ENCODE measurements at places on chromosomes 2 and 18. TPM values are rescaled to one million over a fixed set of nuclear protein-coding genes. Genes with fewer than 3 reads are reported as not detected.

DNA sequence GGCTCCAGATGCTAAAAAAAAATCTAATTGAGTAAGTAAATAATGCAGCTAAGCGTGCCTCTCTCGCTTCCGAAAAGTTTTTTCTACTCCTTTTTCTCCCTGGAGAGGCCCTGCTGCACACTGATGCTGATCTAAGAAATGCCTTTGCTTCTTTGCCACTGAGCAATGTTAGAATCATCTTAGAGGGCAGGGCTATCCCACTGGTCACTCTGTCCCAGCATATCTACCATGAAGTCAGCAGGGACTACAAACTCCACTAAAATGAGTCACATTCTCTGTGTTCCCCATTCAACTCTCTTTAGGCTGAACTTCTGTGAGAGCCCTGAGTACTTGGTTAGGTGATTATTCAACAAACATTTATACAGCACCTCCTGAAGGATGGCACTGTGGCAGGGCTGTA, 127.6 kb upstream of the LYPD1 start:
- DNase-seq, result no peak
- H3K27ac ChIP-seq, result no peak overlapping the region
- H3K27me3 ChIP-seq, result no peaks in the 10 kb centered on the region
- H3K36me3 ChIP-seq, result no peaks in the 10 kb centered on the region

GRCh38 chr2:186060744-186061440, 322.3 kb downstream of the FSIP2 start:
- H3K4me1 ChIP-seq, result no peaks in the 10 kb centered on the region
- H3K27ac ChIP-seq, result no peak overlapping the region
- no peaks in the 10 kb centered on the region for H3K36me3 ChIP-seq
- DNase-seq, result no peak

- H3K4me3 ChIP-seq, result no peak overlapping the region
- H3K4me1 ChIP-seq, result peaks cover 6% of the 10 kb centered on the region
Observed at GRCh38 chr18:67508146-67508545, 8.4 kb downstream of the DSEL start.

- peak overlapping the region; percentile 79 for H3K27ac ChIP-seq
- H3K36me3 ChIP-seq, result peaks cover 13% of the 10 kb centered on the region
- H3K27me3 ChIP-seq, result no peaks in the 10 kb centered on the region
Observed at GRCh38 chr2:56449449-56449860, 265.7 kb downstream of the CCDC85A start.

DNA sequence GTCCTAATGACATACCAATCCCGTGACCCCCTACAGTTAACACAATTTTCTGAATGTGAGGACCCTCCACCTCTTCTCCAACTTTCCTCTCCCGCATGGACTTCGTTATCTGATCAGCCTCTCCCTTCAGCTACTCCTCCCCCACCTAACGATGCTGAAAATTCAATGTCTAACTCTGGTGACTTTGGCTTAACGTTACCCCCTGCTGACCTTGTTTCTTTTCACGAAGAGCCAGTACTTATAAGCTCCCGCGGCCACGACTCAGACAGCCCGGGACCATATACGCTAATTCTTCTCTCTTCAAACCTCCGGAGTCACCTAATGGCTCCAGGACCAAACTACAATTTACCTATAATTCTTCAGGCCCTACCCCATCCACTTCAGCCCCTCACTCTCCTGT, 29.2 kb downstream of the VPS54 start:
- no peaks in the 10 kb centered on the region for H3K36me3 ChIP-seq
- no peak overlapping the region for H3K4me3 ChIP-seq
- no peak for DNase-seq
- H3K27me3 ChIP-seq, result no peaks in the 10 kb centered on the region

- no peaks in the 10 kb centered on the region for H3K36me3 ChIP-seq
- peaks cover 6% of the 10 kb centered on the region for H3K4me1 ChIP-seq
- H3K27me3 ChIP-seq, result no peaks in the 10 kb centered on the region
- H3K4me3 ChIP-seq, result no peak overlapping the region
Observed at GRCh38 chr2:215968499-215968898, 44.9 kb downstream of the MREG start.

DNA sequence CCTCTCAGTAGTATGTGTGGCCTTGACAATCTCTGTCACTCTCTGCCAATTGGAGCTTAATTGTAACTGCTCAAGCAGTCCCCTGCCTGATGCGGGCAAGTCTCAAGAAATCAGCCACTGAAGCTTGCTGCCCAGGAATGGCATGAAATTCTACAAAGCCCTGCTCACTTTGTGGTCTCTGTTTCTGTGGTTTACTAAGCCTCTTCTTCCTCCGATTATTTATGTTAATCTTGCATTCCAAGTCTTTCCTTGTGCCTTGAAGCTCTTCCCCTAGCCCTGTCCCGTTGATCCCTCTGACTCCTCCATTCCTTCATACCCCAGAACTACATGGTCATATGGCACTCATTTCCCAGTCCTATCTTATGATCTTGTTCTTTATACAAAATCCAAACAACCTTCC, 489.3 kb upstream of the CHST9 start:
- no peaks in the 10 kb centered on the region for H3K4me1 ChIP-seq
- DNase-seq, result no peak
- H3K4me3 ChIP-seq, result no peak overlapping the region
- no peak overlapping the region for H3K27ac ChIP-seq
- no peaks in the 10 kb centered on the region for H3K36me3 ChIP-seq
- no peaks in the 10 kb centered on the region for H3K27me3 ChIP-seq

DNA sequence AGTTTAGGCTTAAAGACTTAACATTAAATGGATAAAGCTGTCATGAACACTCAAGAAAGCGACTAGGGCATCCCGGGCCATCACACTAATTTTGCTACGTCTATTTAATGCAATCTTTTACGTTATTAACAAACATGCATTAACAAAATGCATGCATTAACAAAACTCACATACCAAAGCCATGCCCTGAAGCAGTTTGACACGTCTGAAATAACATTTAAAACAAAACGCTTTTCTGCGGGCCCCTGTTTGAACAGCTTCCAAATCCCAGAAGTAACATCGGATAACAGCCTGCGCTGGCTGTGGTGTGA, 458 bp downstream of the B4GALT6 start:
- H3K4me1 ChIP-seq, result peaks cover 41% of the 10 kb centered on the region
- no peak for DNase-seq
- H3K27ac ChIP-seq, result peak overlapping the region; percentile 84
- no peaks in the 10 kb centered on the region for H3K27me3 ChIP-seq
- peaks cover 27% of the 10 kb centered on the region for H3K36me3 ChIP-seq
- H3K4me3 ChIP-seq, result peak overlapping the region; percentile 99

DNA sequence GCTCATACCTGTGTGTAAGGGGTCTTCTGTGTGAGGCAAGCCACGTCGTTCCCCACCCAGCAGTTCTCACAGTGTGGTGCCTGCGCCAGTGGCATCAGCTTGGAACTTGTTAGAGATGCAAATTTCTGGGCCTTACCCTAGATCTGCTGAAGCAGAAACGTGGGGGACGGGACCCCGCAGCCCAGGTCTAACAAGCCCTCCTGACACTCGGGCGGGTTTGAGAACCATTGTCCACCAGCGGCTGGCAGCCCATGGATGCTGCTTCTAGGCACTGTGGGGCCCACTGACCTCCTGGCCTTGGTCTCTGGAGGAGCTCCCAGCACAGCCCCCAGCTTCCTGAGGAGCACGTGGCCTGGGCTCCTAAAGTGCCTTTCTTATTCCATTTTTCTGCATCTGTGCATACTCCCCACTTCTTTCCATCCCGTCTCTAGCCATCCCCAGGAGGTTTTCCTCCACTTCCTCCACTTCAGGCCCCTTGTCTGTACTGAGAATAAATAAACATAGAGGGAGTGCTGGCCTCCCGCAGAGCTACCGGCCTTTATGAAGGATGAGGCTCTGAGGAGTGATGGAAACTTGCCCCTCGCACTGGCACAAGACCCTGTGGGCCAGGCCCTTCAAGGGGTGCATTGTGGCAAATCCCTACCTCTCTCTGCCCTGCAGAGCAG, 94.3 kb downstream of the GALR1 start:
- no peaks in the 10 kb centered on the region for H3K36me3 ChIP-seq
- DNase-seq, result no peak
- no peak overlapping the region for H3K4me3 ChIP-seq
- no peak overlapping the region for H3K27ac ChIP-seq
- H3K27me3 ChIP-seq, result peaks cover 42% of the 10 kb centered on the region

DNA sequence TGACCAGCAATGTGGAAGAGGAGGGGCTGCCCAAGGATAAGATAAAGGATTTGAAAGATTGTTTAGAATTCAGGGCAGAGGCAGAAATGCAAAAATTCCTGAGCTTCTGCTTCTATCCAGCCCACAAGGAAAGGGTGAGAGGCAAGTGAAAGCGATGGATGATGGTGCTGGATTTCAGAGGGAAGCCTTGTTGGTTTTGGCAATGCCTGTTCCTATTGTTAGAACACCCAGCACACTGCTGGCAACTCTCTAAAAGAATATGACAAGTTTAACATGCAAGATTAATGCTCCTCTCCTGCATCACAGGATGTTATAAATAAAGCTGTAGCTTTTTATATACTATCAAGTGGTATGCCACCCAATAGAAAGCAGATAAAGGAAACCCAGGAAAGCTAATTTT, 92.6 kb downstream of the ZNF385B start:
- peaks cover 12% of the 10 kb centered on the region for H3K27me3 ChIP-seq
- no peaks in the 10 kb centered on the region for H3K4me1 ChIP-seq
- H3K36me3 ChIP-seq, result no peaks in the 10 kb centered on the region
- no peak overlapping the region for H3K27ac ChIP-seq
- no peak for DNase-seq
- no peak overlapping the region for H3K4me3 ChIP-seq

GRCh38 chr2:9741110-9741509, 102.2 kb upstream of the TAF1B start:
- H3K27ac ChIP-seq, result no peak overlapping the region
- H3K4me3 ChIP-seq, result no peak overlapping the region
- H3K27me3 ChIP-seq, result no peaks in the 10 kb centered on the region
- DNase-seq, result no peak

DNA sequence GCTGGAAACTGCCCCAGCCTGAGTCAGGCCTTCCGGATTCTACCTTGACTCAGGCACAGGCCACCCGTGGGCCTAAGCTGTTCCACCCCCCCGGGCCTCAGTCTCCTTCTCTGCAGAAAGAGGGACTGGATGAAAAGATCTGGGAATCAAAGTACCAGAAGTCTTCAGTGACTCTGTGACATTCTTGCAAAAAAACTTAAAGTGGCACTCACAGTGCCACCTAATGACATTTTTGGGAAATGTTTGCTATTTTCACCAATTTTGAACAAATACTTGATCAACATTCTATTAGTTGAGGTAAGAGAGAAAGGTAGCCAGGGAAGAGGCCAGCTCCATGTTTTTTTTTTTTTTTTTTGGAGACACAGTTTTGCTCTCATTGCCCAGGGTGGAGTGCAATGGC, 48.3 kb upstream of the ACAA2 start:
- H3K27ac ChIP-seq, result no peak overlapping the region
- H3K4me3 ChIP-seq, result no peak overlapping the region
- no peak for DNase-seq
- H3K4me1 ChIP-seq, result peaks cover 32% of the 10 kb centered on the region
- H3K36me3 ChIP-seq, result peaks cover 12% of the 10 kb centered on the region

DNA sequence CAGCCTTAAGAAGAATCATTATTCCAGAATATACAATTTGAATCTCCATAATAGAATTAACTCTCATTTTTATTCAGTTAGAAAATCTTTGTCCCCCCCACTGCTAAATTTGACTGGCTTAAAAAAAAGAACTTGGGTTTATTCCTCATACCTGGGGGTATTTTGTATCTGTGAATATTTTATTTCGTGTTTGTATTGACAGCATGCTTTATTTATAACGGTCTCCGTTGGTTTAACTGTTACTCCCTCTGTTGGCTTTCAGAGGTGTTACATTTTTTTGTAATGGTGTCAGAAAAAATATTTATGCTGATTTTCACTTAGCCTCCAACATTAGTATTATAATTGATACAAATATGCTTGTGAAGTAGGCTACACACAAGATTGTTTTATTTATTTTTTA, 109.1 kb downstream of the HAUS1 start:
- no peaks in the 10 kb centered on the region for H3K27me3 ChIP-seq
- H3K27ac ChIP-seq, result no peak overlapping the region
- peaks cover 17% of the 10 kb centered on the region for H3K4me1 ChIP-seq
- peaks cover 13% of the 10 kb centered on the region for H3K36me3 ChIP-seq

DNA sequence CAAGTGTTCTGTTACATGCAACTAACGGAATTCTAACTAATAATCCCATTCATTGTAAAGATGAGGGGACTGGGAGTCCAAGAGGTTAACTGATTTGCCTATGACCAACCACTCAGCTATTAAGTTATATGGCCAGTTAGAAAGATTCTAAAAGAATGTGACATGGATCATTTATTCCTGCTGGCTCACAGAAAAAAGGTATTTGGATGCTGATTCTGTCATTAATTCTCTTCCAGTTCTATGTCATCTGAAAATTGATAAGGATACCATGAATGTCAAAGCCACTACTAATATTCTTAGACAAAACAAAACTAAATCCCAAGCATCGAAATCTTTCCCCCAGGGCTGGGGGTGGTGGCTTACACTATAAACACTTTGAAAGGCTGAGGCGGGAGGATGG, 41.2 kb upstream of the GORASP2 start:
- no peaks in the 10 kb centered on the region for H3K36me3 ChIP-seq
- no peak overlapping the region for H3K27ac ChIP-seq
- no peaks in the 10 kb centered on the region for H3K4me1 ChIP-seq
- no peak for DNase-seq

DNA sequence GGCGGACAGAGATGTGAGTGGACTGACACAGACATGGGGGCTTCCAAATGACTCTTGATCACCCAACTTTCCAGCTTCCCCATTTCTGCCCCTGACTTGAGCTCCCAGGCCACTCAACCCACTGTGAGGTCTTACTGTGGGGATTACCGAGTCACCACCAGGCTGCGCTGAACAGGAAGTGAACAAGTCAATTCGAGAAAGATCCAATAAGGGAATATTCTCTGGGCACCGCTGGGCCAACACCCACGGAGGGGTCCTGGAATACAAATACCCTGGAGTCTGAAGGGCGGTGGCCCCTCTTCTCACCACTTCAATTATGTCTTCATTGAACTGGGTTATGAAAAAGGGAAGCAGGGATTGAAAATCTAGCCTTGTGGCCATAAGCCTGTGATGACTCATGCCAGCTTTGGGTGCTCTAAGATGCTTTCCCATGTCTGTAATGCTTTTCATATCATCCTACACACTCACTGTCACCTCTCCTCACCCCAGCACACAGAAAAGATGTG, 37.7 kb downstream of the BCL11A start:
- DNase-seq, result no peak
- H3K27me3 ChIP-seq, result peaks cover 24% of the 10 kb centered on the region
- H3K4me3 ChIP-seq, result no peak overlapping the region
- peaks cover 28% of the 10 kb centered on the region for H3K4me1 ChIP-seq
- no peak overlapping the region for H3K27ac ChIP-seq

GRCh38 chr18:48680339-48681250, 141.8 kb downstream of the CTIF start:
- DNase-seq, result no peak
- H3K36me3 ChIP-seq, result peaks cover 6% of the 10 kb centered on the region
- H3K4me3 ChIP-seq, result no peak overlapping the region
- no peak overlapping the region for H3K27ac ChIP-seq
- no peaks in the 10 kb centered on the region for H3K27me3 ChIP-seq
- H3K4me1 ChIP-seq, result no peaks in the 10 kb centered on the region

The VAMP8 gene
- total RNA-seq, result 90.8 TPM

The HAAO gene
- 1.5 TPM for total RNA-seq

The MATN3 gene
- 2.3 TPM for total RNA-seq

The C18orf54 gene
- 9.3 TPM for total RNA-seq

The ABCG8 gene
- total RNA-seq, result 1.6 TPM

The CMPK2 gene
- 26.6 TPM for total RNA-seq

The DOK6 gene
- not detected for total RNA-seq

The GAL3ST2 gene
- 0.27 TPM for total RNA-seq

Data from Calu3 (cell line).